ENCODE measurements at places on chromosomes 6 and 20.

- no peak for DNase-seq
These were observed 31.5 kb upstream of the PAQR8 start for GRCh38 chr6:52330470-52330869.

GRCh38 chr6:149468179-149468578 lies 16.6 kb downstream of the ZC3H12D start:
- DNase-seq, result no peak

DNA sequence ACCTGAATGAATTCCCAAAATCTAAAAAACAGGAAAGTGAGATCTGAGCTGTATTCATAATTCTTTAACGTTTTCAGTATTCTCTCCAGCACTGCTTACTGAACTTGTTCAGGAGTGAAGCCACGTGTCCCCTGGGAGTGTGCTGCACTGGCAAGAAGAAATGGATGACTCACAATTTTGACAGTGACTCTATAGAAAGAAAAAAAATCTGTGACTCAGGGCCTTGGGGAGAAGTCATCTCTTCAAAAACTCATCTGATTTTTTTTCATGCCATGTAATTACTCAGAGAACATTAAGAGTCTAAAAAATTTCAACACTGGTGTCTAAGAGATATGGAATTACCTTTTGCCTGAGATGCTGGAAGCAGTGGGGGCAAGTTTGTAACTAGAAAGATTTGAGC lies 39.7 kb downstream of the ANKEF1 start:
- no peak for DNase-seq

DNA sequence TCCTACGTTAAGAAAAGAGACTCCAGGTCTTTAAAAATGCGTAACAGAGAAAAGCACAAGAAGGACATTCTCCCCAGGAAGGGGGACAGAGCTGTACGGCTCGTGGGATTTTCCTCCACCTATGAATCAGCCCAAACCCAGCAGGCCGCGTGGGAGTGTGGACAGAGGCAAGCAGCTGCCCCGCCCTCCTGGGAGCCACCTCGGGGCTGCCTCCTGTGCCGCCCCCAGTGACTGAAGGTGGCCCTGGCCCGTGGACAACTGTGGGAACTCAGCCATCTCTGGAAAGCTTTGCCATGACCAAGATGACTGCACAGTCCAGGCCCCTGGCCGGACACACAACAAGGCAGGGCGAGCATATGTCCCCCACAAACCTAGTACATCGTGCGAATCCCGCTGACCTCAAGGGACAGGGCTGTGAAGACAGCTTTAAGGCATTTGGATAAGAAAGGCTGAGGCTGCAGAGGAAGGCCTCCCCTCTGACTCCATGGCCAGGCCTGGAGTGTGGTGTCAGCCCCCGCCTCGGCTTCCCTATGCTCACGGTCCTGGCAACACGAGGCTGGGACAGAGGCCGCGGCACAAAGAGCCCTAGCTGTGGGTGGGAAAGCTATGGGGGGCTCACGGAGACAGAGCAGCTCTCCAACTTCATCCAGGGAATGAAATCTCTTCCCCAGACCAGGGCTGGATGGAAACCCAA lies 26.9 kb downstream of the PXDC1 start:
- DNase-seq, result no peak

DNA sequence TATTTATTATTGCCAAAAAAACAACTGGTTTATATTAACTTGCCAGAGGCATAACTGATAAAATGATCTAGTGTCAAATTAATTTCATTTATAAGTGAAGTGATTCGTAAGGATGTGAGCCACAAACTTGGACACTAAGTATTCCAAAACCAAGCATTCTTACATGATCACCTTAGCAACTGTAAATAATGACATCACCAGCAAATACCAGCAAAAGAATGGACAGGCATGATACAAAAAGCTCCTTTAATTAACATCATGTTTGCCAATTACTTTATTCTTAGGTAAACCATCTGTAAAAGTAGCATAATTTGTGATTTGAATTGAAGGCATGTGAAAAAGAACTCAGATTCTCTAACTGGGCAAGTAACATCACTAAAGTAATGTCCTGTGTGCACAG lies 17.2 kb upstream of the FNDC1 start:
- DNase-seq, result no peak

DNA sequence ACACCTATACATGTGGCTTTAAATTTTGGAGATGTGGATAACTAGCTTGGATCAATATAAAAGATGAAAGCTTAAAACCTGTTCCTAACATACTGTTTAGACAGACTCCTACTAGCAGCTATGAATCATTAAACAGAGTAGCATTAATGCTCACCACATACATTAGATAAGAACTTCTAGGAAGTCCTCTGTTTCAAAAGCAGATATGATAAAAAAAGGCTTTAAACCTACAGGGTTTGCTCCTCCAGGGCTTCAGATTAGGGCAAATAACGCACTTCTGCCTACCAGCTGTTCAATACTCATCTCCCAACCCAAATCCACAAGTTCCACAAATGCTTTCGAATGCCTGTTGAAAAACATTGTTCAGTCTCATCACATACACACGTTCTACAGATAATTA lies 1.5 kb downstream of the REPS1 start:
- no peak for DNase-seq

DNA sequence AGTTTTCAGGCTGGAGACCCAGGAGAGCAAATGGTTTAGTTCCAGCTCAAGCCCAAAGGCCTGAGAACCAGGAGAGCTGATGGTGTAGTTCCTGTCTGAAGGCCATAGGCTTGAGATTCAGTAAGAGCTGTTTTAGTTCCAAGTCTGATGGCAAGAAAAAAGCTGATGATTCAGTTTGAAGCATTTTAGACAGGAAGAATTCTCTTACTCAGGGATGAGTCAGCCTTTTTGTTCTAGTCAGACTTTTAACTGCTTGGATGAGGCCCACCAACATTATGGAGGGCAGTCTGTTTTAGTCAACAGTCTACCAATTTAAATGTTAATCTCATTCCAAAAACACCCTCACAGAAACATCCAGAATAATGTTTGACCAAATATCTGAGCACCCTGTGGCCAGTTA lies 2.5 kb downstream of the ZSCAN26 start:
- DNase-seq, result no peak

DNA sequence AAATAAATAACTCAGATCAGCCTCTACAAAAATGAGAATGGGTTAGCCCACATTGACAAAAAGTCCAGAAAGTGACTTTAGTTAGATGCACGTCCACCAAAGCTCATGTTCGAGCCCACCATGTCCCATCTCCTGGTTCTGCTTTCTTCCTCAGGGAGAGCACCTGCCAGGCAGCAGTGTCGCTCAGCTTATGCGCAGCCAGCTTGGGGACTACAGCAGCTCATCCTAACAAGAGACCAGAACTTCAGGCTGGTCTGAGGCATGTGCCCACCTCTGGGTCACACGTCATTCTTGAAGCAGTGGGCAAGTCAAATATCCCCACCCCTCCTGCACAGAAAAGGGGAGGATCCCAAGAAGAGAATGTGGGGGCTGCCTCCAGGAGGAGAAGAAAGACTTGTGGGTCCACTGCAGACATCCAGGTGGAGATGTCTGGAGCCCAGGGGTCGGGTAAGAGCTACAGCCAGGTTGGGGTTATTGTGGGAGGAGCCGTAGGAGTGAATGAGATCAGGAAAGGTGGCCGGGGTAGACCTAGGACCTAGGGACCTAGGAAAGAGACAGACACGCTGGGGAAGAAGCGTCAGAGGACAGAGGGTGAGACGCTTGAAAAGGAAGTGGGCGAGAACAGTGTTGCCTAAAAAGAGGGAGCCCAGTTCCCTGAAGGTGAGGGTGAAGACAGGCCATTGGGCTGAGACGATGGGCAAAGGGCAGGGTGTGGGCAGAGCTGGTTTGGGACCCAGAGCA lies 52.5 kb downstream of the SSR1 start:
- no peak for DNase-seq

- no peak for DNase-seq
These were observed 9.1 kb downstream of the SMPDL3A start for GRCh38 chr6:122798099-122798641.

- no peak for DNase-seq
These were observed 97.4 kb downstream of the PLCB4 start for GRCh38 chr20:9166153-9166780.

GRCh38 chr20:21387528-21387927 lies 9.8 kb downstream of the NKX2-4 start:
- DNase-seq, result no peak

- no peak for DNase-seq
These were observed 86.3 kb downstream of the DACT2 start for GRCh38 chr6:168232989-168233874.

DNA sequence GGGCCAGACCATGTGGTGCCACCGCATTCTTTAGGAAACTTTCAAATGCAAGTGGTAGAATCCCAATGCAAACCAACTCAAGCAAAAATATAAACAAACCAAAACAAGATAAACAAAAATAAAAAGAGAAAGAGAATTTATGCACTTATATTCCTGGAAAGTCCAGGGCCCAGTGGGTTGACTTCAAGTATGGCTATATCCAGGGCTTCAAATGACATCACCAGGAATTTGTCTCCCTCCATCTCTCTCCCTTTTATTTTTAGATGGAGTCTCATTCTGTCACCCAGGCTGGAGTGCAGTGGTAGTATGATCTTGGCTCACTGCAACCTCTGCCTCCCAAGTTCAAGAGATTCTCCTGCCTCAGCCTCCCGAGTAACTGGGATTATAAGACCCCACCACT lies 56.1 kb upstream of the PNRC1 start:
- no peak for DNase-seq

DNA sequence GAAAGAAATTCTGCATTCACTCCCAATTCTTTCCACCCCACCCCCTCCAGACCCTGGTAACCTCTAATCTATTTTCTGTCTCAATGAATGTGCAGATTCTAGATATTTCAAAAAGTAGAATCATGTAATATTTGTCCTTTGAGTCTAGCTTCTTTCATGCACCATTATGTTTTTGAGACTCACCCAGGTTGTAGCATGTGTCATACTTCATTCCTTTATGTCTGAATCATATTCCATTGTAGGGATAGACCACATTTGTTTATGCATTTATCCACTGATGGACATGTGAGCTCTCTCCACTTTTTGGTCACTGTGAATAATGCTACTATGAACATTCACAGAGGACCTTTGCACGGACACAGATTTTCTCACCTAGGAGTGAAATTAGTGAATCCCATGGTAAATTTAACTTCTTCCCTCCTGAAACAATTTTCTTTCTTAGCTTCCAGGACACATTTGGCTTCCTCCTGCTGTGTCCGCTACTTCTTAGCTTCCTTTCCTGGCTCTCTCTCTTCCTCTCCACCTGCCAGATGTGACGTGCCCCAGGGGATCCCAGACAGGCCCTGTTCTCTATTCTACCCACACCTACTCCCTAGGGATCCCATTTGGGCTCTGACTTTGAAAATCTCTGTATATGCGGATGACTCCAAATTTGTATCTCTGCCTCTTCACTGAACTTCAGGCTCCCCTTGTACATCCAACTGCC lies 24.1 kb upstream of the ARFGEF2 start:
- DNase-seq, result no peak

DNA sequence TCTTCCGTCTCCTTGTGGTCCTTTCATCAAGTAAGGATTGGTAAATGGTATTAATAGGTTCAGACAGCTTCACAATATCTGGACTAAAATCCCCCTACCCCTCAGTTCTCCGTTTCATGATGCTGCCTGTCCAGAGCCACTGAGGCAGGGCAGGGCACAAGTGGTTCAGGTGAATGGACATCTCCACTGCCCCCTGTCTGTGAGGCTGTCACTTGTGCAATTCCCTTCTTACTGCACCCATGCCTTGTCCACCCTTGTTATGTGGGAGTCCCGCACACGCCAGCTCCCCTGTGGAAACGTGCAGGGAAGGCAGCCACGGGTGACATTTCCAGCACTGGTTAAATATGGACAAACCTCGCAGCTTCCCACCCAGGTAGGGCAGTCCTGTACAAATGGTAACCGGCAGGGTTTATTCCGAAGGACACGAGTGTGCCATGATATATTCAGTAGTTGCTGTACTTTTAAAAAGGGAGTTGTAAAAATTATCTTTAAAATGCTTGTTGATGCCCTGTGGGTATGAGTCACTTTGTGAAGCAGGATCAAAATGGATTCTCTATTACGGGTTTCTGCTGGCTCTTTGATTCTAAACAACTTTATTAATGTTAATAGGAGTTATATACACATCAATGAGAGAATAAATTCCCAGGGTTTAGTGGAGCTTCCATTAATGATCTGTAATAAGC lies 73.5 kb downstream of the FYN start:
- DNase-seq, result peak; percentile 15

DNA sequence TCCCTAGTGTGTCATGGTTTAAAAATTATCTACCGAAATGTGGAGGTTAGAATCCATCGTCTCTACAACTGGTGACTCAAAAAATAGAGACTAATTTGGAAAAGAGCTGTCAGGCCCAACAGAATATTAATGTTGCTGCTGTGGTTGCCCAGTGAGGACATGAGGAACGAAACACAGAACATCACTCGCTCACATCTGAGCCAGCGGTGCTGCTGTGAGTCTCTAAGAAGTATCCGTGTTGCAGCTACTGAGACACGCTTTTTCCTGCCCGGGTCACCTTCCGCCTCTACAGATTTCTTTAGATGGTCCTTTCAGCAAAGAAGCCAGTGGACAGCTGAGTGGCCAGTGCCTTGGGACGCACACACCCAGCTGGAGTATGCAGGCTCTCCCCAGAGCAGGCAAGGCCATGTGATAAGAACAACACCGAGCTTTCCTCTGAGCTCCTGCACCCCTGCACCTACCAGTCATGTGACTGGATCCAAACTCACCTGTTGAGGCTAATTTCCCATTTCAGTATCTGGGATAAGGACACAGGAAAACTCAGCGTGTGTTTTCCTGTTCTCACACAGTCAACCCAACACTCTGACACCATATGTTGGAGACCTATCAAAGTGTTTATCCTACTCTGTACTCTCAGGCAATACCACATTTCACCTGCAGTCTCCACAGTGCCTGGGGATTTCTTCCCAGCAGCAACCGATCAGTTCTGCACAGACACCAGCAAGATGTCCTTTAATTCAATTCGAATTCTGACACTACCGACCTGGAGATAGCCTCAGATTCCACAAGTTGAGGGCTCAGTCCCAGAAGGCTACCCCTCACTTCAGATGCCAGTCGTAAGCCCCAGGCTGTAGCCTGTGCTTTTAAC lies 119.0 kb upstream of the RPS6KA2 start:
- no peak for DNase-seq

DNA sequence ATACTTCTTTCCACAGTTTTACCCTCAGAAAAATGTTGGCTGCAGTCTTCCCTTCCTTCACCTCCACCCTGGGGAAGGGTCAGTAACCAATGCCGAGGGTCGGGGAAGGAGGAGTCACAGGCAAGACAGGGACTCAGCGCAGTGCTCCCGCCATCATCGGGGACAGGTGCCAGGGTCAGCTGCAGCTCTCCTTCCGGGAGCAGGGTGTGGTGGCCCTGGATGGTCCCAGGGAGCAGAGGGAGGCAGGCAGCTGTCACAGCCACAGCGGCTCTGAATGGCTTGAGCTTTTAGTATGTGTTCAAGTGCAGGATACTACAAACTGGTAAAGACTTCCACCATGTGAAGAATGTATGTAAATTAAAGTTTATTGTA lies 26.0 kb upstream of the PI16 start:
- DNase-seq, result no peak

DNA sequence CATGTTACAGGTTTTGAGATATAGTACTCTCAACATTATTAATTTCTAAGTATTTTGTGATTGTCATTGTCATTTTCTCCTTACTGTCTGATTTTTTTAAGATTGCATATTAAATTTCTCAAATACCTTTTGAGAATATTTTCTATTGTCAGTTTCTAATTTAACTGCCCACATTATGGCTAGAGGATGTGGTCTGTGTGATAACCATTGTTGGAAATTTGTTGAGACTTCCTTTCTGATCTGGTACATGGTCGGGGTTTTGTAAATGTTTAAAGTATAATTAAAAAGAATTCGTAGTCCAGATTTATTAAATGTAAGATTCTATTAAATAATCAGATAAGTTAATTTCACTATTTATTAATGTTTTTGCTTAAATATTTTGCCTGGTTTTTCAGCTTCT lies 60.1 kb downstream of the SLX4IP start:
- DNase-seq, result no peak
